ENCODE measurements at places on chromosomes 7 and 10.

- DNase-seq, result peak; percentile 53
Measured at GRCh38 chr7:91264924-91265681, 870 bp downstream of the FZD1 start.

GRCh38 chr7:50648076-50648475, 82.9 kb upstream of the DDC start:
- DNase-seq, result no peak

- DNase-seq, result no peak
Measured at GRCh38 chr7:68238204-68238805, 1241.7 kb downstream of the TYW1 start.

GRCh38 chr10:36362257-36362656, 720.2 kb upstream of the FZD8 start:
- no peak for DNase-seq

- no peak for DNase-seq
Measured at GRCh38 chr7:148650232-148650858, 48.4 kb upstream of the CUL1 start.

- no peak for DNase-seq
Measured at GRCh38 chr7:119640326-119640725, 632.6 kb upstream of the KCND2 start.

GRCh38 chr10:36256166-36256565, 614.1 kb upstream of the FZD8 start:
- no peak for DNase-seq

GRCh38 chr7:30810986-30811385, 39.8 kb downstream of the MINDY4 start:
- DNase-seq, result no peak

DNA sequence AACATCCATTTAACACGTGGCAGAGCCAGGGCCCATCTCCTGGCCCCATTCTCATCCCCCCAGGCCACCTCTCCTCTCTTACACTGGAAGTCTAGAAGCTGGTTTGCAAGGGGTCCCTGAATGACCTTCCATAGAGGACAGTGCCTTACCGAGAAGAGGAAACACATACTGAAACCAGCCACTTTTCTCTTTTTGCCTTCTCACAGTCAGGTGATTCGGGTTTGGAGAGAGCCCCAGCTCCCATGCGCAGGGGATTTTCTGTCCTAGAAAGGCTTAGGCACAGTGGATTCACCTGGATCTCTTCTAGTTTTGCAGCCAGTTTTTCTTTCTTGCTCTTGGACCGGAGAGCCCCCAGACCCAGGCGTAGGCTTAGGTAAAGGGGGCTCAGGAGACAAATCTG, 334.1 kb upstream of the C7orf33 start:
- DNase-seq, result no peak
